ENCODE measurements at places on chromosomes 11 and 22.

- no peak for DNase-seq
Measured at GRCh38 chr11:73367482-73368024, 8.6 kb upstream of the RELT start.

GRCh38 chr11:86151174-86152005, 82.5 kb upstream of the PICALM start:
- DNase-seq: no peak

DNA sequence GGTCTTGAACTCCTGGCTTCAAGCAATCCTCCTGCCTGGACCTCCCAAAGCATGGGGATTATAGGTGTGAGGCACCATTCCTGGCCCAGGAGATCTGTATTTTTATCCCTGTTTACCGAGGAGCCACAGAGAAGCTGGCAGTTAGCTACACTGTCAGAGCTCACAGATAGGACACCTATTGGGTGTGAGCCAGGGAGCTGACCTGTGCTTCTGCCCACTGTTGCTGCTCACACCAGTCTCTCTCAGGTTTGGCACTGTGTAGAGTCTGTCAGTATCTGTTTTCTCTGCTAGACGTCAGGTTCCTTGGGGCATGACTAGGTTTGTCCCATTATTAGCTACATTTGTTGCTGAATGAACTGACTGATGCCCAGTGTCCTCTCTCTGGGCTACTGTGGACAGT, 17.5 kb downstream of the PPP6R2 start:
- no peak for DNase-seq

GRCh38 chr11:28903716-28904115, 795.5 kb downstream of the METTL15 start:
- DNase-seq: no peak

DNA sequence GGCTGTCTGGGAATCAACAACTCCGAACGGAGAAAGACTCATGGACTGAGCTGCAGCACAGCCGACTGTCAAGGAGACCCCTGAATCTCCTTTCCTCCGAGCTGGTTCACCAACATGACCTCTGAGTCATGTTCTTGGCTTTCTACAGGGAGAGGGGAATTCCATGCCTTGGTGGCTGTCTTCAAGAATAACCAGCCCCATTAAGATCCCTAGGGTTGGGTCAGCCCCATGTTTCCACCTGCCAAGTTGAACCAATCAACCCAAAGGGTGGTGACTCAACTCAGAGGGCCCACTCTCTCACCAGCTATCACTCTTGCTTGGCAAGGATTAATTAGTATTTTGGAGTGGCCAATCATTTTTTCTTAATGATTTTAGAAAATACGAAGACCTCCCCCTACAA, 28.3 kb upstream of the IGSF22 start:
- DNase-seq: no peak

DNA sequence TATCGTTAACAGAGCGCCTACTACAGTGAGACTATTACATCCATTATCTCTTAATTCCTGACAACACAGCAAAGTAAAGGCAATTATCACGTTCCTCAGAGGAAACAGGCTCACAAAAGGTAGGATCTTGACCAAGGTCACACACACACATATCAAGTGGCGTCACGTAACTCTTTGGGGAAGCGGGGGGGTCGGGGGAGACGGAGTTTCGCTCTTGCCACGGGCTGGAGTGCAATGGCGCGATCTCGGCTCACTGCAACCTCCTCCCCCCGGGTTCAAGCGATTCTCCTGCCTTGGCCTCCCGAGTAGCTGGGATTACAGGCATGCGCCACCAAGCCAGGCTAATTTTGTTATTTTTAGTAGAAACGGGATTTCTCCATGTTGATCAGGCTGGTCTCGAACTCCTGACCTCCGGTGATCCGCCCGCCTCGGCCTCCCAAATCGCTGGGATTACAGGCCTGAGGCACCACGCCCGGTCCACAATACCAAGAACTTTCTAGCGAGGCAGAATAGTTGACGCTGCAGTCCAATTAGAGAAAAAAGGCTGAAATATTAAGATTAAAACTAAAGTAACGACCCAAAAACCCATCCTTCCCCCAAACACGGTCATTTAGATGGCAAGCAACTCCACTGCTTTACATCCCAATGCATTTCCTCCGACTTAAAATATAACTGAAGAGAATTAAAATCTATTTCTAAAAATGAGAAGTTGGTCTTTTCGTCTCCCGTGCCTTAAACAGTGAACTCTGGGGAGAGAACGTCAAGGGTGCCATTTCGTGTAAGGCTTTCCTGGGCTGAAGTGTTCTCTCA, 1.2 kb downstream of the DDX17 start:
- DNase-seq: no peak

GRCh38 chr11:134100171-134100570, 31.3 kb downstream of the JAM3 start:
- no peak for DNase-seq

DNA sequence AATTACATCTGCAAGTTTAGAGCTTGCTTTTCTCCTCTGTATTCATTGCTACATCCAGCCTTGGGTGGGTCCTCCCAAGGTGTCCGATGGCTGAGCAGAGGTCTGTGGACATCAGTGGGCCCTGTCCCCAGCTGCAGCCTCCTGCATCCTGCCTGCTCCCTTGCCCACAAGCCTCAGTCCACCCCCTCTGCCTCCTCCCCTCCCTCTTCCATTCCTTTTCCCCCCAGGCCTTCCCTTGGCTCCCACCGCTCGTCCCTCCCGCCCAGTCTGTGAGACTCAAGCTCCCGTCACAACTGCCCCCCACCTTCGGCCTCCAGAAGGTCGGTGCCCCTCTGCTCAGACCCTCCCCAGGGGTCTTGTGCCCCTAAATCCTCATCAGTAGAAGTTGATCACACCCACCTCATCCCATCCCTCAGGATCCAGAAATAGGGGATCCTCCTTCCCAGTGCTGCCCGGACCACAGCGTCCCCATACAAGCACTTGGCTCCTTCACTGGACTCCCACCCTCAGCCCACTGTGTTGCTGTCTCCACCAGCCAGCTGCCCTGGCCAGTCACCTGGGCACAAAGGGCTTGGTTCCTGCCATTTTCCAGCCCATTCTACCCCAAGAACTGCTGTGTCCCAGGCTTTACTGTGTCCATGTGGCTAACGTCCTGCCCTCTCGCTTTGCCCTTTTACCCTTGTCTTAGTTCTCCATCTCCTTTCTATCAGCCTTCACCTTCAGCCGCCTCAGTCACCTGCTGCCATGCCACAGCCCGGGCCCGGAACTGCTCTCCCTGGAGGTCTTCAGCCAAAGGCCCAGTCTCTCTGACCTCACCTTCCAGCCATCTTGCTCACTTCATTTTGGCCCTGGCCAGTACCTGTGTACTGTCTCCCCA, 2.2 kb upstream of the OMP start:
- no peak for DNase-seq

DNA sequence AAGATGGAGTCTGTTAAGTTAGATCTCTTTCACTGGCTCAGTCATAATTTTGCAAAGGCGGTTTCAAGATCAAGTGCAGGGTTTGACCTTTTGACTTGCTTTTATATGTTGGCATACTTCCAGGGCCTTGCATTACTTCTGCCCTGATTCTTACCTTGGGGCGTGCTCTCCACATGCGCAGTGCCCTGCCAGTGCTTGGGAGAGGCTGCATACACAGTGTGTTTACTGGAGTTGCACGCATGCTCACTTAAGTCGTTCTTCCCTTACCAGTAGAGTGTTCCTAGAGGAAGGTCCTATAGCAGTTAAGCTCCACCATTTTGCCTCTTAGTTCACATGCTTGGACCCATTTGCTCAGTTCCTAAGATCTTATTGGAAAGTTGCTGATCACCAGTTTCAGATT, 21.0 kb upstream of the TMEM123 start:
- no peak for DNase-seq

DNA sequence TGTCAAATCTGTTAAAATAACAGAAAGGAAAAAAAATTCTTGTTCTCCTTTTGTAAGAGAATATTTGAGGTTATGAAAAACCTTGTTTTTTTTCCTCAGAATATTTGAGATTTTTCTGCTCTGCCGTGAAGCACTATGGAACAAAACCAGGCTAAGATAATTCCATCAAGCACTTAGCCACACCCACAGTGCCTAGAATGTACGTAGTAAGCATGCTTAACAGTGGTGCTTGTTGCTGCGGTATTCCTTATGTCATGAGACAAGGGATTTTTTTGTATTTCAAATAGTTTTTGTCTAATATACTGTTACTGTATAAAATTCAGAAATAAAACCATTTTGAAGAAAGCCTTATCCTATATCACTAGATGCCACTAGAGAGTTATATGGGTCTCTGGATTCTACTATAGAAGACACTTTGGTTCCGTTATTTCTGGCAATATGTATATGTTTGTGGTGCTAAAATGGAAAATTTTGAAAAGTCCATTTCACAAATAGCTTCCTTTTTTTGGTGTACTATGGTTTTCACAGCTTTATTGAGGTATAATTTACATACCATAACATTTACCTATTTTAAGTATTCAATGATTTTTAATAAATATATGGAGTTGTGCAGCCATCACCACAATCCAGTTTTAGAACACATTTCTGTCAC, 23.7 kb downstream of the PDHX start:
- no peak for DNase-seq

DNA sequence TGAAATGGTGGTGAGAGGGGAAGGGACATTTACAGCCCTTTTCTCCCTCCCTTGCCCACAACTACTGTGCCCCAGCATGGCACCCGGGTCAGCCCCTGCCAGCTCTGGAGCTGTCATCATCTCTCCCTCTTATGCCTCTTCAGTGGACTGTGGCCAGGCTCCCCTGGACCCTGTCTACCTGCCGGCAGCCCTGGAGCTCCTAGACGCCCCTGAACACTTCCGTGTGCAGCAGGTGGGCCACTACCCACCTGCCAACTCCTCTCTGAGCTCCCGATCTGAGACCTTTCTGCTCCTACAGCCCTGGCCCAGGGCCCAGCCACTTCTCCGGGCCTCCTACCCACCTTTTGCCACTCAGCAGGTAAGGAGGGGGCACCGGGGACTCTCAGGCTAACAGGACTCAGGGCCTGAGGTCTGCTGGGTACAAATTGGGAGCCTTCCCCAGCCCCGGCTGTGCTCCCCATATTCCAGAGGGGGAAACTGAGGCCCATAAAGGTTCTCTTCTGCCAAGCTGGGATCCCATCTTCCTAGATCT, 2.9 kb downstream of the TMEM132A start:
- DNase-seq: no peak

DNA sequence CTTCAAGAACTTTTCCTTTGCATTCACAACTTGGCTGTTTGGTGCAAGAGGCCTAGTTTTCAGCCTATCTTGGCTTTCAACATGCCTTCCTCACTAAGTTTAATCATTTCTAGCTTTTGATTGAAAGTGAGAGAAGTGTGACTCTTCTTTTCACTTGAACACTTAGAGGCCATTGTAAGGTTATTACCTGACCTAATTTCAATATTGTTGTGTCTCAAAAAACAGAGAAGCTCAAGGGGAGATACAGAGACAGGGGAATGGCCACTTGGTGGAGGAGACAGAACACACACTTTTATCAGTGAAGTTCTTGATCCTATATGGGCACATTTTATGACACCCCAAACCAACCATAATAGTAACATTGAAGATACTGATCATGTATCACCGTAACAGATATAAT, 532.3 kb downstream of the DLG2 start:
- DNase-seq: no peak

DNA sequence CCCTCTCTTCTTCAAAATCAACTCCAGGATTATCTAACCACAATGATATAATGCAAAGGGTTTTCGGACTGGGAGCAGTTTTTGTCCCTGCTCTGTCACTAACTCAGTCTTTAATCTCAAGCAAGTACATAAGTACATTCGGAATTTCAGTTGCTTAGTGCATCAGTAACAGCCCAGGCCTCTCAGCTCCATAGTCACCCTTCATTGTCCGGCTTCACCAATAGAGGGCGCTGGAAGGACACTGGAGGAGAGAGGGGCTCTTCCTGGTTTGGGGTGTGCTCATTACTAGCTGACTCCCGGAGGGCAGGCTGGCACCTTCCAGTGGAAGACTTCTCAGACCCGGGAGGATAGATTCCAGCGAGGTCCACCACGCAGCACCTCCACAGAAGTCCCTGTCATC, 90.4 kb upstream of the PDGFD start:
- DNase-seq: no peak

DNA sequence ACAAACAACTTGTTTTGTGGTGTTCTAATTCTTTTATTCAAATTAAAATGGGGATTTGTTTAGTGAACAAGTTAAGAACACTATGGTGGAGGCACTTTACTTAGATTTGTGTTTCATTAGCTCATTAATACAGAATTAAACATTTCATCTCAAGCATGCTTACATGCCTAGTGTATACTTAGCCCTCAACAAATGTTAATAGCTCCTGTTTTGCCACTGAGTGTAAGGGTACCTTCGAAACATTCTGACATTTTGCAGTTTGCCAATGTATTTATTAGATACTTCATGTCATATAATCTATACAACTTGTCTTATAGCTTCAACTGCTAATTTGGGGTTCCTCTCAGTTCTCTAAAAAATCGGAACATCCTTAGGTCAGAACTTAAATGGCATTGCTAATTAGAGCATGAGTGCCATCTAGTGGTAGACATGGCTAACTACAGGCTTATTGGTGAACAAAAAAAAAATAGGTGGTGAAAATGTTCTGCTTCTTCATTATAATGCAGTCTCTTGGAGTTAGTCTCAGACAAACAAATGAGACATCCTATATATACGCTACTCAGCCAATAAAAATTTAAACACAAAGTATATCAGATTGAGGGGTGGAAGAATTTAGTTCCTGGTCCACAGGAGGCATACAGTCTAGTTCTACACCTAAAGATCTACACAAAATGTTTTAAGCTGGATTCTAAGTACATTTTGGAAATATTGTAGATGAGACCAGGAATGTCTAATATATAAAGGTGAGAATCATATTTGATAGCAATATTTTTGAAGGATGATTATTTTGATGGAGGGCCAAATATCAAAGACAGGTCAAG, 4.9 kb upstream of the CNTN5 start:
- no peak for DNase-seq

- DNase-seq: no peak
Measured at GRCh38 chr11:70790671-70791300, 392.5 kb downstream of the CTTN start.

- no peak for DNase-seq
Measured at GRCh38 chr11:110425751-110426545, 3.8 kb upstream of the FDX1 start.

DNA sequence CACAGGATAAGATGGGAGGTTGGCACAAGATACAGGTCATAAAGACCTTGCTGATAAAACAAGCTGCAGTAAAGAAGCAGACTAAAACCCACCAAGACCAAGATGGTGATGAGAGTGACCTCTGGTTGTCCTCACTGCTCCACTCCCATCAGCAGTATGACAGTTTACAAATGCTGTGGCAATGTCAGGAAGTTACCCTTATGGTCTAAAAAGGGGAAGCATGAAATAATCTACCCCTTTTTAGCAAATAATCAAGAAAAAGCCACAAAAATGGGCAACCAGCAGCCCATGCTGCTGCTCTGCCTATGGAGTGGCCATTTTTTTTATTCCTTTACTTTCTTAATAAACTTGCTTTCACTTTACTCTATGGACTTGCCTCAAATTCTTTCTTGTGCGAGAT, 8.7 kb upstream of the PIWIL4 start:
- DNase-seq: no peak

- DNase-seq: no peak
Measured at GRCh38 chr11:11946180-11946579, 62.2 kb downstream of the DKK3 start.

- no peak for DNase-seq
Measured at GRCh38 chr11:9825315-9825714, 161.4 kb downstream of the SWAP70 start.

- DNase-seq: peak; percentile 36
Measured at GRCh38 chr11:45982656-45983470, 60.4 kb downstream of the LARGE2 start.

All from NCI-H1930 (cell line).